ENCODE measurements at places on chromosomes 11 and 22.

- DNase-seq = no peak
These were observed 271.9 kb downstream of the ST3GAL4 start for GRCh38 chr11:126627421-126627820.

GRCh38 chr11:32487270-32487669 is 51.9 kb upstream of the WT1 start:
- DNase-seq = no peak

DNA sequence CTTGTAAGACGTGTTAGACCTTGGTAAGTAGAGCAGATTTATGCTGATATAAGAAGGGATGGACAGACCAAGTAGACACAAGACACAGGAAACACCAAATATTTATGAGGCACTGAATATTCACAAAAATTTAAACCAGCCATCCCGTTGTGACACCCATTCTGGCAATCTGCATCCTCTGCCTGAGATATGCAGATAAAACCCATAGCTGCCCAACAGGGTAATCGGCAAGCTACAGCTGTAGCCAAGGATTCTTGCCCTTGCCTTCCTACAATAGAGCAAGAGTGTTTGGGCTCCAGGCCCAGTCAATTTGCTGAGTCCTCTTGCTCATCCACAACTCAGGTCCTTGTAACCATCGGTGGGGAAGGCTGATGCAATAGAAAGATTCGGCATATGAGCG is 18.5 kb upstream of the MPZL2 start:
- no peak for DNase-seq

- no peak for DNase-seq
These were observed 35.0 kb downstream of the TIMP3 start for GRCh38 chr22:32836280-32837123.

GRCh38 chr22:26619510-26619909 is 1.7 kb upstream of the CRYBB1 start:
- no peak for DNase-seq

DNA sequence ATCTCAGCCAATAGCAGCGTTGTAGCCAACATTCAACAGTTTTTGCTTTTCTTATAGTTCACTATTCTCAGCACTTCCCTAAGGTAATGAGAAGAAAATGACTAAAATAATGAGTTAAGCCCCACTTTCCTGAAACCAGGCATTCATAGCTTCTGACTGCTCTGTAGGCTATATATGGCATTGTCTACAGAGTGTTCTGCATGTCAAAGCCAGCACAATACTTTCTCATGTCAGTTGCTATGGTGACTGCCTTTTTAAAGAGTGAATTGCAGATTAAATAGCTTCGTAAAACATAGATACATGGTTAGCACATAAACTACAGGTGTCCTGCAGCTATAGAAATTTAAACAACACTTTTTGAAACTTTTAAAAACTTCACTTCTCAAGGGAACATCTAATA is 1256.1 kb upstream of the CNTN5 start:
- DNase-seq = no peak

GRCh38 chr11:111400595-111400994 is 21.5 kb upstream of the POU2AF1 start:
- DNase-seq = no peak

DNA sequence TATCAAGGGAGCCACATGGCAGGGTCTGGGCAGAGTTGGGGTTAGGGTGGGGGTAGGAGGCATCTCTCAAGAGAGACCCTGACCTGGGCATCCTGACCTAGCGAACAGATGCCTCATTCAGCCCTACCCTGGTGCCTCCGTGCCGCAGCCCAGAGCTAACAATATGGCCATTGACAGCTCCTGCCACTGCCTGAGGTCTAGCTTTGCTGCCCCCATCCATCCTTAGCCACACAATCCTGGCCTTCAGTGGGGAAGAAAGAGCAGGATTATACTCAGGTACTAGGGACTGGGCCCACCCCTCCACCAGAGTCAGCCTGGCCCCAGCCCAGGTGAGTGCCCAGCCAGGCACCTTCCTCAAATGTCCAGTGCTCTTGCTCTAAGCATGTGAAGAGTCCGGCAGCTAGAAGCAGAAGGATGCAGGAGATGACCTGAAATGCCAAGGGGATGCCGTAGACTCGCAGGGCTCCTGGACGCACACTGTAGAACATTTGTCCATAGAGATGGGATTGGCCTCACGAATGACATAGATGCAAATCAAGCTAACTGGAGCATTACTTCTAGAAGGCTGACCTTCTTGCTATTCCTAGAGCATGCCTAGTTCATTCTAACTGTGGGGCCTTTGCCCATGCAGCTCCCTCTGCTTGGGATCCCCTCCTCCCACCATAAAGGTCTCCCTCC is 13.3 kb upstream of the SERPINH1 start:
- DNase-seq = no peak

DNA sequence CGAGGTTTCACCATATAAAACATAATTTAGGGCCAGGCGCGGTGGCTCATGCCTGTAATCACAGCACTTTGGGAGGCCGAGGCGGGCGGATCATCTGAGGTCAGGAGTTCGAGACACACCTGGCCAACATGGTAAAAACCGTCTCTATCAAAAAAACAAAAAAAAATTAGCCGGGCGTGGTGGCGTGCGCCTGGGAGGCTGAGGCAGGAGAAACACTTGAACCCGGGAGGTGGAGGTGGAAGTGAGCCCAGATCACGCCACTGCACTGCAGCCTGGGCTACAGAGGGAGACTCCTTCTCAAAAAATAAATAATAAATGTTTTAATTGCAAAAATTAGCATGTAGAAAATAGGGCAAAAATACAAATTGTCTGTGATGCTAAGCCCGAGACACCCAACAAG is 993 bp upstream of the SFI1 start:
- DNase-seq = no peak

- no peak for DNase-seq
These were observed 7.7 kb upstream of the MRGPRD start for GRCh38 chr11:68988491-68988890.

GRCh38 chr11:72776844-72777754 is 16.7 kb downstream of the STARD10 start:
- DNase-seq = no peak

GRCh38 chr11:3086671-3087150 is 29.5 kb upstream of the CARS1 start:
- DNase-seq = no peak

- no peak for DNase-seq
These were observed 284.0 kb downstream of the LRRC4C start for GRCh38 chr11:41175304-41175972.

DNA sequence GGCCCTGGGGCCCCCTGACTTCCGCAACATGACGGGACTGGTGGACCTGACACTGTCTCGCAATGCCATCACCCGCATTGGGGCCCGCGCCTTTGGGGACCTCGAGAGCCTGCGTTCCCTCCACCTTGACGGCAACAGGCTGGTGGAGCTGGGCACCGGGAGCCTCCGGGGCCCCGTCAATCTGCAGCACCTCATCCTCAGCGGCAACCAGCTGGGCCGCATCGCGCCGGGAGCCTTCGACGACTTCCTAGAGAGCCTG is 992 bp downstream of the LRFN4 start:
- DNase-seq = no peak

DNA sequence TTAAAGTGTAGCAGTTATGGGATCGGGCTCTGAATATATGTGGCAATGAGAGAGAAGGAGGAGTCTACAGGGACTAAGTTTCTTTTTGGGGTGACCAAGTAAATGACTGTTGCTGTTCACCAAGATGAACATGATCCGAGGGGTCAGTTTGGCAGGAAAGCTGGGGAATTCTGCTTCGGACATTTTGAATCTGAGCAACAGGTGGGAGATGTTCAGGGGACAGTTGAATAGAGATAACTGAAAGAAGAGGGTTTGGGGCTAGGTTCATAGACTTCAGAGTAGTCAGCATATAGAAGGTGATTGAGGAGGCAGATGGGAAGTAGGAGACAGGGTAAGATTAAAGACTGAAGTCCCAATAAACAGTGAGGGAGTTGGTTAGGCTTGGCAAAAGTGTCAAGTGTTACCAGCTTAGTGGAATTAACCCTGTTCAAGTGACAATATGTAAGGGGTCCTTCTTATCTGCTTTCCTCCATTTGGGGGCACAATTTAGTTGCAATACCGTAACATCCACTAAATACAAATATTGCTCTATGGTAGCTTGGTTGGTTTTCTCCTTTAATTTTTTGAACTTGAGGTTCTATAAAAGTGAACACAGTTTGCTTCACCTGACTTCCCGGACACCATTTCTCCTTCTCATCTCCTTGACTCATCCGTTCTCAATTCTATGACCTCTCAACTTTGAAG is 2.9 kb upstream of the ENTHD1 start:
- DNase-seq = no peak

- DNase-seq = no peak
These were observed 84.1 kb downstream of the SLC1A2 start for GRCh38 chr11:35335226-35335625.

DNA sequence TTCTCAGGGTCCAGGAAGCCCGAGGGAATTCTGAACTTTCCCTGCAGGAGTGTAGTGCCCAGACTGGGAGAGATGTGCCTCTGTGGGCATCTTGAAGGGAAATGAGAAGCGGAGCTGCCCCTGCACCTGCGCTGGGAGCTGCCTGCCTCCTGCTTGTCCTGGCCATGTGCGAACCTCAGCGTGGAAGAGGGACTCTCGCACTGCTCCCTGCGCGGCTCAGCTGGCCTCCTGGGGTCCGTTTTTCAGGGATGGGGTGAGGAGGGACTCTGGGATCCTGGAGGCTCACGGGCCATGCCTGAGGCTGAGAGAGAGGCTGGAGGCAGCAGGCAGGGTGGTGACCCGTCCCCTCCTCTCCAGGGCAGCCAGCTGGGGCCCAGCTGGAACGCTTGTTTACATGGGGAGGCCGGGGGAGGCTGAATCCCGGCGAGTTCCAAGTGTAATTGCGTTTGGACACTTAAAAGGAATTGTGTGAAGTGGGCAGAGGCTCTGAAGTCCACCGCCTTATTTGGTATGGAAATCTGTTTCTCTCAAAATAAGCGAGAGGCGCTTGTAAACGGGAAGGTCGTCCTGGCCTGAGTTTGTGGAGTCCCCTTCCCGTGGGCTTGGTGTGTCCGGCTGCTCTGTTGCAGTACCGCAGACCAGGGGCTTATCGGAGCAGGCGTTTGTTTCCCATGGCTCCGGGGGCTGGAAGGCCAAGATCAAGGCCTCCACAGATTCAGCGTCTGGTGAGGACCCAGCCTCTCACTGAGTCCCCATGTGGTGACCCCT is 1.2 kb upstream of the MRGPRF start:
- no peak for DNase-seq

DNA sequence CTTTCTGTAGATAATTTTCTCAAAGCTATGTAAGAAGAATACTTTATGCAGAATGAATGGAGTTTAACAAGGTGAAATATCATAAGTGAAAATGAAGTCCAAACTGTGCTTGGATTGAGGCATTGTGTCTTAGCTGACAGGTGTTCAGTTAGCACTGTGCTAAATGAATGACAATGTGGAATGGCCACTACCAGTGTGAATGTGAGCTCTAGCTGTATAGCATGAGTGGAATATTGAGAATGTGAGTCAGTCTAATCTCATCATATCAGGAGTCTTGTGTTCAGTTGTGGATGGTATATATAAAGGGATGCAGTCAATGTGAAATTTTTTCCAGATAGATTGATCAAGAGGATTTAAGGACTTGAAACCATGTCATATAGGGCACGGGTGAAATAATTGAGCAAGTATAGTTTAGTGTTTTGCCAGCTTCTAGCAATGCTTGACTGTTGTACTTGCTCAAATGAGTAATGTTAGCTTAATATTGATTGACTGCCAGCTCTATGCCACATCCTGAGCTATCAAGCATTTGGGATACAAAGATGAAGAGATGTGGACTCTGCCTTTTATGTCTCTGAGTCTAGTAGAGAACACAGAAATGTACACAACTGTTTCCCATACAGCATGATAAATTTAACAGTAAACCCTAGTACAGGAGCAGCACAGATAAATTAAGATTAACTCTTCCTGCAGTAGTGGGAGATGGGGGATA is 10.6 kb upstream of the RAG2 start:
- DNase-seq = no peak

- DNase-seq = no peak
These were observed 9.0 kb downstream of the FAM118A start for GRCh38 chr22:45318558-45319323.

DNA sequence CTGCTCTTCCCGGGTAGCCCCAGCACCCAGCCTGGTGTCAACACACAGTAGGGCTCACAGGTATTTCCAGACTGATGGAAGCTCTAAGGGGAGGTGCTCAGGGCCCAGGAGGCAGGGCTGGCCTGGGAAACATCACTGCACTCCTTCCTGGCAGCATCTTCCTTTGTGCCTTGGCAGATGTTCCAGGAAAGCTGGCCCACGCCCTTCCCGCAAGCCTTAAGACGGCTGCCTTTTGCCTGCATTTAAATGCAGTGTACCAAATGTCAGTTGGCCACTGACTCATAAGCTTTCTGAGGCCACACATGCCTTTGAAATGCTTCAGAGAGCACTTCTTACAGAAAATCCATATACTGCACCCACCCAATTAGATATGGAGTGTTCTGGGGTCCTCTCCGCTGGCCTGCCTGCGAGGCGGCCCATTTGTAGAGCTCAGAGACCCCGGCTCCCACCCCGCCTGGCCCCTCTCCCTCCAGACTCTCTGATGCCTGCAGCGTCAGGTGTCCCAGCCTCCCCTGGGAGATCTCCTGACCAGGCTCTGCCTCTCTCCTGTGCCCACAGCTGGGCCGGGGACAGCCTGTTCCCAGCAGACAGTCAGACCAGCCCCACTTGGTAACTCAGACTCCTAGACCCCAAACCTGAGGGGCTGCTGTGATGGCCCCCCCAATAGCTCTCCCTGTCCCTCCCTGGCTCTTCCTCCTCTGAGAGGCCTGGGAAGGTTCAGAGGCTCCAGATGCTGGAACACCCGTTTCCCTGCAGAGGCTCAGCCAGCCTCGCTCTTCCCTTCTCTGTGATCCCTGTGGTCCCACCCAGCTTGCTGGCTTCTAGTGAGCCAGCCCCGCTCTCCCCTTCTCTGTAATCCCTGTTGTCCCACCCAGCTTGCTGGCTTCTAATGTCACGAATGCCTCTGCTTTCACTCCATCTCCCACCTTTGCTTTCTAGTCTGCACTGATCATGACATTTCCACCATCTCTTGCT is 47.6 kb upstream of the THY1 start:
- DNase-seq = peak; percentile 39

DNA sequence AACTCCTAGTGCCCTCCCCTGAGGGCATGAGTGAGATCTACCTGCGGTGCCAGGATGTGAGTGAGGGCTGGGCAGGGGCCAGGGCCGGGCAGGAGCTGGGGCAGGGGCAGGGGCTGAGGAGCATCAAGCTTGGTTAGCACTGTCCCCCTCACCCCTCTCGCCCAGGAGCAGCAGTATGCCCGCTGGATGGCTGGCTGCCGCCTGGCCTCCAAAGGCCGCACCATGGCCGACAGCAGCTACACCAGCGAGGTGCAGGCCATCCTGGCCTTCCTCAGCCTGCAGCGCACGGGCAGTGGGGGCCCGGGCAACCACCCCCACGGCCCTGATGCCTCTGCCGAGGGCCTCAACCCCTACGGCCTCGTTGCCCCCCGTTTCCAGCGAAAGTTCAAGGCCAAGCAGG is 5.7 kb downstream of the TRPT1 start:
- no peak for DNase-seq

- DNase-seq = no peak
These were observed 19.7 kb downstream of the P2RX3 start for GRCh38 chr11:57357856-57358255.

GRCh38 chr22:50625131-50625567 is 2.8 kb downstream of the ARSA start:
- DNase-seq = no peak

GRCh38 chr11:20127671-20128527 is 32.4 kb downstream of the DBX1 start:
- DNase-seq = peak; percentile 20
